ENCODE measurements at places on chromosomes 6 and 20.

DNA sequence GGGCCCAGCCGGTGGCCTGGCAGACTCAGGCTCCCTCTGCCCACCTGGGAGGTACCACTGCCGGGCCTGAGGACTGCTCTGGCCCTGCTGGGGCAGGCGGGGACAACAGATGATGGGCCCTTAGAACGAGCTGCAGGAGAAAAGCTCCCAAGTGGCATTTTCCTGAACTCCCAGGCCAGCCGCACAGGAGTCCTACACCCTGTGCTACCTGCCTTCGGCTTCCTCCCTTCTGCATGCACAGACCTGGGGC lies 41.3 kb downstream of the DSTN start:
- DNase-seq = no peak

GRCh38 chr6:142292166-142292924 lies 9.5 kb upstream of the ADGRG6 start:
- no peak for DNase-seq

DNA sequence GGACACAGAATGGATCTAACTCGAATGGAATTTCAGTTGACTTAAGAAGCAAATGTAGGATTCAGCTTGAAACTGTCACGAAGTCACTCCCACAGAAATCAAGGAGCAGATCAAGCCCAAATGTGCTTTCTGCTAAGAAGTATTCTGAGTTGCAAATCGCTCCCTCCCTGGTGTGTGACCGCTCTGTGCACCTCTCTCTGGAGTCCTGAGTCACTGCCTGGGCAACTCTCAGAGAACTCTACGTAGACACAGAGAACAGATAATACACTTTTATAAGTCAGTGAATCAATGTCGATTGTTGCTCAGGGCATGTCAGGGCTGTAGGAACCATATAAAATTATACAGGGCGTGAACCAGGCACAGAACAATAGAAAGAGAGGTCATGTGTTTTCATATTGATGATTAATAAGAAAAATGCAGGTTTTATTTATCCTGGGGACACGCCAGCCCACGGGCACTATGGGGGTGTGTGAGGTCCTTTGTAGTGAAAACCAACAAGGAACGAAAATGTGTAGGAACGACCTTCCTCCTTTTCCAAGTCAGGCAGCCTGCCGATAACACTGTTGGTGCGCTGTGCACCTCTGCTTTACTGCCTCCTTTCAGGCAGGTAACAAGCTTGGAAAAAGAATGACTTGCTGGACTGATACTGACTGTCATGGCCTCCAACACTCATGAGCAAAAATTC lies 248.1 kb upstream of the FOXQ1 start:
- DNase-seq = no peak

DNA sequence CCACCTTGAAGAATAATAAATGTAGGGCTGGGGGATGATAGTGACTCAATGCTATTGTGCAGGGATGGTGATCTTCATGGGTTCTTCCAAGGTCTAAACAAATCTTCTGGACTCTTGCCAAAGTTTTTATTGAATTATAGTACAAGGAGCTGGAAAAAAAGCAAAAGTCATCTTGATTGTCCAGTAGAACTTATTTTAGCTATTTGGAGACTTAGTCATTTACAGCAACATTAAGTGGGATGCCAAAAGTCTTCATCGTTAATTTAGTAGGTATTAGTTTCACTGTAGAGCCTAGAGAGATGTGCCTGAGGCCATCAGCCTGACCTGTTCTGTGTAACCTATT lies 212.9 kb upstream of the TBX18 start:
- DNase-seq = no peak

- DNase-seq = no peak
Observed at GRCh38 chr6:157012355-157012754, 235.2 kb downstream of the ARID1B start.

DNA sequence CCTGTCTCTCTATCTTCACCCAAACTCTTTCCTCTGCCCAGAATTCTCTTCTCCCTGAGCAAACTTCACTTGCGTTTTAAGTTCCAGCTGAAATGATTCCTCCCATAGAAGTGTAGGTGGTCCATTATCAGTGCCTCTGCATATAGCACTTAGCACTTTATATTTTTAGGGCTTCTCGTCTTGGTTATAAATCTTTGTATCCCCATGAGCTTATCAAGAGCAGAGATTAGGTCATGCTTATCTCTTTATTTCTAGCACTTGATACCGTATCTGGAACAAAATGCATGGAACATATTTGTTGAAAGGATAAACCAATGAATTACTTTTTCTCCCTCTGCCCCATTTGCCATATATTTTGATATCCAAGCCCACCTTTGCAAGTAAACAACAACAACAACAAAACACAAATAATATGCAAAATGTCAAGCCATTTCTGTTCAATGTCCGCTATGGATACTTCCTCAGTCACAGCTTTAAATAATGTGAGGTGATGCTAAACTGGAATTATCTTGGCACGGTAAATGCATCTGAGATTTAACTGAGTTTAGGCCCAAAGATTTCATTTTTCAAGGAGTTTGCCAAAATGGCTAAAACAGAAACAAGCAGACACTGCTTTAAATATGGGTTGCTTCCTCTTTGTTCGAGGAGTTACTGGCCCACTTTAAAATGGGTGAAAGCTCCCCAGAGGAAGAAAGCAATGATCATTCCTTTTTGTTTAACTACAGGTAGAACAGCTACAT lies 106.2 kb upstream of the STMND1 start:
- no peak for DNase-seq

- DNase-seq = no peak
Observed at GRCh38 chr6:97668716-97669115, 385.7 kb upstream of the MMS22L start.
